Heart left ventricle (tissue), 16 donors: ENCODE measurements at places on chromosomes 6 and 20. TPM values are rescaled to one million over a fixed set of nuclear protein-coding genes. Genes with fewer than 3 reads are reported as not detected.
A peak's percentile ranks its signal among the peaks of the same experiment; 100 is the strongest.

DNA sequence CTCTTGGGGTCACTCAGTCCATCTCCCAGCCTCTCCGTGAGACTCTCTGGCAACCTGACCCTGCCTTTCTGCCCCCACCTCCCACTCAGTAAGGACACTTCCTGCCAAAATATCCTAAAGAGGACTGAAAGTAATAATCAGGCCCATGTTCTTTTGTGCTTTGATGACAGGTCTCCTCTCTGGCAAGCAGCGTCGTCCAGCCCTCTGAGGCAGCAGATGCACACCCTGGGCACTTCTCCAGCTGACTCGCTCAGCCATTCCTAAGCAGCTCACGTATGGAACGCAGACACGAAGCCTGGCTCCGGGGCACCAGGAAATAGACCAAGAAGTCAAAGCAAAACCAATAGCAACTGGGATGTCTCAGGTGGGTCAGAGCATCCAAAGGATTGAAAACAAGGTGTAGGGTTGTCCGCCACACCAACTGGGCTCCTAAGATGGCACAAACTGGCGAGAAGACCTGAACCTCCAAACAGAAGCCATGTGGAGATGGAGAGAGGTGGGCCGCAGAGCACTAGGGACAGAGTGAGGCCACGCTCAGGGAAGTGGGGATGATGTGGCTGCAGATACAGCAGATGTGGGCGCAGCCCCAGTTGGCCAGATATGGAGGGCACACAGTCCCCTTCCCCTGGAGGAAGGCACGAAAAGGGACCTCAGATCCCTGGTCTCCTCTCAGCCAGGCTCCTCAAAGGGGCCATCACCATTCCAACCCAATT, 99.3 kb downstream of the PRND start:
- DNase-seq = peak; percentile 60

GRCh38 chr6:32857156-32857891, 3.3 kb downstream of the PSMB9 start:
- DNase-seq = no peak

DNA sequence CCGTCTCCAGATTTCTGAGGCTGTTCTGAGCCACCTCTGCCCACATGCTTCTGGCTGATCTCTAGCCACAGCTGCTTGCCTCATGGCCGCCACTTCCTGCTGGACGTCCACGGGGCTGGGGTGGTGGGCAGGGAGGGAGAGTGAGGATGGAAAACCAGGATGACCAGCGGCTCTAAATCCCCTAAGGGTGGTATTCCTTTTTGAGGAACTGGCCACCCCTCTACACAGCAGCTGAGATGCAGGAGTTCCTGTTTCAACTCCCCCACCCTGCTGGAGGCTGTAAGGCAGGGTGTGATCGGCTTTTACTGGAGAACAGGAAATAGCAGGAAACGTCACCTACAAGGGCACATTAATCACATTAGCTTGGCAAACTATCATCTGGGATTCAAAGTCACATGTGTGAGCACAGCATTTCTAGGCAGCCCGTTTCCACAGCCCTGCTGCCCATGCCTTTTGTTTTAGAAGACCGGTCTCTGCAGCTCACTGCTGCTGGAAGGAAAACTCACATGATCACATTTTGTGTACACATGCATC, 181.6 kb upstream of the ECI2 start:
- peak; percentile 68 for DNase-seq

DNA sequence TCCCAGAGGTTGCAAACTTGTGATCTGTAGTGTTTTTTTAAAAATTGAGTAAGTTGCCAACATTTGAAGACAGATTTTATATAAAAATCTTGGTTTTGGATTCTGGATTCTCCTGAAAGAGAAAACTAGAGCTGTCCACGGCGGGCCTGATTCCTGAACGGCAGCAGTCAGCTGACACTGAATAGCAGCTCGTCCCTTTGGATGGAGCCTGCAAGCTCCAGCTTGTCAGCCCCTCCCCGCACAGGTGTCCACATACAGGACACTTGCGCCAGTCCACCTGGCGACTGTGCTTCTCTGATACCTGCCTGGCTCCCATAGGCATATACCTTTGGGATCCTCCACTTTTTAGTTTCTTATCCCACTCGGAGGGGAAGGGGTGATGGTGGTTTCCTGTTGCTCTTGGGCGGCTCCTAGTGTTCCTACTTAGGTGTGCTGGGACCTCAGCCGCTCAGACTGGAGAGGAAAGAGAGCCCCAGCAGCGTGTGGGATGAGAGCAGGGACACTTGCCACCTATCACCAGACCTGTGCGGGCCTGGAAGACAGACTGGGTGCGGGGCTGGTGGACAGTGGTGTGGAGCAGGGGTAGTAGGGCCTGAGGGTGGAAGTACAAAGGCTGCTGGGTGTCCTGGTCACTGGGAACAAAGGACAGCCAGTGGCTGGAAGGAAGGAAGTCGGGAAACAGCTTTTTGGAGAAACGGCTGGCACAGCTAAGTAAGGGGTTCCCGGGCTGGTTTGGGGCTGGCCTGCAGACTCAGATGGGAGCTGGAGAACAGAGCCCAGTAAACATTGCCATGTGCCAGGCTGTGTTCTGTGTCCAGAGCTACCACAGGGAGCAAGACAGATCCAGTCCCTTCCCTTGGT, 18.3 kb downstream of the GHRH start:
- no peak for DNase-seq

DNA sequence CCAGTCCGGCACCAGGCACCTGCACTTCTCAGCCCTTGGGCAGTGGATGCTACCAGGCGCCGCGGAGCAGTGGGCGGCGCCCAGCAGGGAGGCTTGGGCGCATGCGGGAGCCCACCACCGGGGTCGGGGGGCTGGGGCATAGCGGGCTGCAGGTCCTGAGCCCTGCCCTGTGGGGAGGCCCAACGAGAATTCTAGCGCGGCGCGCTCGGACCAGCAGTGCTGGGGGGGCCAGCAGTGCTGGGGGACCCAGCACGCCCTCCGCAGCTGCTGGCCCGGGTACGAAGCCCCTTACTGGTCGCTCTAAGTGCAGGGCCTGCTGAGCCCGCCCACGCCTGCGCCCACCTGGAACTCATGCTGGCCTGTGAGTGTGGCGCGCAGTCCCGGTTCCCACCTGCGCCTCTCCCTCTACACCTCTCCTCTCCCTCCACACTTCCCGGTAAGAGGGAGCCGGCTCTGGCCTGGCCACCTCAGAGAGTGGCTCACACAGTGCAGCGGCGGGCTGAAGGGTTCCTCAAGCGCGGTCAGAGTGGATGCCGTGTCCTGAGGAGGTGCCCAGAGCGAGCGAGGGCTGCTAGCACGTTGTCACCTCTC, 28.5 kb upstream of the SERPINB1 start:
- DNase-seq = no peak

DNA sequence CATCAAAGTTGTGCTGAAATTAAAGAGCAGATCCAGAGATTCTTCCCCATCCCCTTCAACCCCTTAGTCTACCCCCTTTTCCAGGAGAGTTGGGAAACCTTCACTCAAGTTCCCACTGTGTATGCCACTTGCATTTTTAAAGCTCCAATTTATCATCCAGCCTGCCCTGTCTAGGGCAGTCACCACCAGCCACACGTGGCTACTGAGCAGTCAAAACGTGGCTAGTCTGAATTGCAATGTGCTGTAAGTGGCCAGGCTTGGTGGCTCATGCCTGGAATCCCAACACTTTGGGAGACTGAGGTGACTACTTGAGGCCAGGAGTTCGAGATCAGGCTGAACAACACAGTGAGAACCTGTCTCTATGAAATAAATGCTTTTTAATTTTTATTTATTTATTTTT, 34.9 kb downstream of the ERGIC3 start:
- DNase-seq = no peak

DNA sequence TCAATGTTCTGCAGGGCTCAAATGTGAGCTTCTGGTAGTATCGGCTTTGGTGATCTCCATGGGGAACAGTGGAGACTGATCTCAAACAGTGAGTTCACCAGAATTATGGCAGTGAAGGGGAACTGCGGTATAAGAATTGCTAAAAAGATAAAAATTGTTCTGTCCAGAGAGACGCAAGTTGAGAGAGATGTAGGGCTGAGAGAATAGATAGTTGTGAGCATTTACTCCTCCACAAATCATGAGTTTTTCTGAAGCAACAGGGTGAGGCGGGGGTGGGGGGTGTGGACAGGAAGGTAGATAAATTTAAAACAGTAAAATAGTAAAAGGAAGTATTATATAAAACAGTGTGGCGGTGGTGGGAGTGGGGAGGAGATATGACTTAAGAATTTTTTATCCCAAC, 98.6 kb upstream of the NEDD9 start:
- no peak for DNase-seq

SGK1 gene
- total RNA-seq = 47.9 TPM

DNA sequence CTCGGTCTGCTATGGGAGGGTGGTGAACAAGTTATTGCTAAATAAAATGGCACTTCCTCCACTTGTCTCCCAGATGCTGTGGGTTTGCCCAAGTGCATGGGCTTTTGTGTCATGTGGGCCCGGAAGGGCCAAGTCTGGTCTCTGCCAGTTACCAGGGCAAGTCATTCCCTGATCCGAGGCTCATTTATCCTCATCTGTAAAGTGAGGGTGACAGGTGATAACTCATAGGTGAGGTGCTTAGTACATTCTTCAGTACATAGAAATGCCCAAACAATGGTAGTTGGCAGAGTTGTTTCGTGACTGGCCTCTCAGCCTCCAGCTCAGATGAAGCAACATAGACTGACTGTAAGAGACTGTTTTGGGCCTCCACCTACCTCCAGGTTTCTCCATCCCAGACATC, 2.0 kb upstream of the MUCL3 start:
- no peak for DNase-seq

- DNase-seq = no peak
These were observed 180.5 kb downstream of the TENT5A start for GRCh38 chr6:81572020-81572419.

DNA sequence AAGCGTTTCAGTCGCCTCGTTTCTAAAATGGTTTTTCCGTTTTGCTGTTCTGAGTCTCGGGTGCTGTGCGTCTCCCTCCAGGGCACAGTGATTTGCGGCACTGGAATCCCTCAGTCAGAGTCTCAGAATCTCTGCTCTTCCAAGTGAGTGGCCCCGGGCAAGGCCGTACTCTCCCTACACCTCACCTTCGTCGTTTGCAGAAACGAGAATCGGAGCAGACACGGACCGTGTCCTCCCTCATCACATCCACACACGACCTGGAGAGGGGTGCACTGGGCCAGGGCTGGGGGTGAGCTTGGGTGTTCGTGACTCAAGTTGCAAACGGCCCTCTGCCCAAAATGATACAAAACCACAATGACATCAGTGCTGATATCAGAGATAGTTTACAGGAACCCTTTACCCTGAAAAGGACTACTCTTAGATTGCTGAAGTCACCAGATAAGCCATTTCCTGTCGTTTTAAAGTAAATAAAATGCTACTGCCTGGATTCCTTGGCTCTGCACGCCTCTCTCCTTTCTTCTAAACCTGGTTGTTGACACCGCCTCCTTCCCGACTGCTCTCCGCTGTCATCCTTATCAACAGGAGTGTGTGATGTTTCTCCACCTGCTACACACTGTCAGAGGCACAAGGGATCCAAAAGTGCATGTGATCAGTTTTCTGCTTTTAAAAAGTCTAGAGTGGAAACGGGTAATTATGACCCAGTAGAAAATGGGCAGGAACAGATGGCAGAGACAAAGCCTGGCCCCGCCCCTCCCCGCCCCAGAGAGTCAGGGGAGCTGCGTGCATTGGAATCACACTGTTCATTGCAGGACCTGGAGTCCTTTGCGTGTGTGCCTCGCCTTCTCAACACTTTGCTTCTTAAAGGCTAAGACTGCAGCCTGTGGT, 38.4 kb downstream of the KIF25 start:
- peak; percentile 44 for DNase-seq

DNA sequence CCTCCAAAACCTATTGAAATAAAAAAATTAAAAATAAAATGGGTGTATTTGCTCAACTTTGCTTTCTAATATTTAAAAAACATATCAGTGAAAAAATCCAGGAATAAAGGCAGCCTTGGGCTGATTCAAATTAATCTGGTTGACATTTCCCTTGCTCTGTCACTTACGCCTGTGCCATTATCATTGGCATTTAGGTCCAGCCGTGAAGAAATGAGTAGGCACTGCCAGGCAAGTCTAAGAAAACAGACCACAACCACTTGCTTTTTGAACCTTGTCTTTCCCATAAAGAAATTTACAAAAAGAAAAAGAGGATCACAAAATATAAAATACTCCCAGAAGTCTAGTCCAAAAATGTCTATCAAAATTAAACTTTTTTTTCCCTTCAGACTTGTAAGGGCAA, 59.2 kb upstream of the HBS1L start:
- DNase-seq = no peak

DNA sequence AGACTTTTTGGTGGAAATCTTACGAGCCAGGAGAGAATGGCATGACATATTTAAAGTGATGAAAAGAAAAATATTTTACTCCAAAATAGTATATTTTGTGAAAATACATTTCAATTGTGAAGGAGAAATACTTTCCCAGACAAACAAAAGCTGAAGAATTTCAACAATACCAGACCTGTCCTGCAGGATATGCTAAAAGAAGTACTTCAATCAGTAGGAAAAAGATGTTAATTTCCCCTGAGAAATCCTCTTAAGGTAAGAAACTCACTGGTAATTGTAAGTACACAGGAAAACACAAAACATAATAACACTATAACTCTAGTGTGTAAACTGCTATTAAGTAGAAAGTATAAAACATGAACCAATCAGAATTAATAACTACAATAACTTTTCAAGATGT, 341.8 kb upstream of the GJE1 start:
- DNase-seq = no peak

SAMD5 gene
- total RNA-seq = 0.58 TPM

GRCh38 chr6:164258421-164258820, 843.9 kb downstream of the QKI start:
- DNase-seq = no peak
